H1 (cell line): ENCODE measurements at places on chromosomes 16 and 17. TPM values are rescaled to one million over a fixed set of nuclear protein-coding genes. Genes with fewer than 3 reads are reported as not detected.

- DNase-seq, result no peak
These were observed 27.7 kb downstream of the GINS2 start for GRCh38 chr16:85660843-85661739.

Gene CIBAR2
- total RNA-seq, result not detected in 2 replicates

- peak; percentile 38 for DNase-seq
These were observed 55.9 kb upstream of the ADCY7 start for GRCh38 chr16:50210266-50211038.

DNA sequence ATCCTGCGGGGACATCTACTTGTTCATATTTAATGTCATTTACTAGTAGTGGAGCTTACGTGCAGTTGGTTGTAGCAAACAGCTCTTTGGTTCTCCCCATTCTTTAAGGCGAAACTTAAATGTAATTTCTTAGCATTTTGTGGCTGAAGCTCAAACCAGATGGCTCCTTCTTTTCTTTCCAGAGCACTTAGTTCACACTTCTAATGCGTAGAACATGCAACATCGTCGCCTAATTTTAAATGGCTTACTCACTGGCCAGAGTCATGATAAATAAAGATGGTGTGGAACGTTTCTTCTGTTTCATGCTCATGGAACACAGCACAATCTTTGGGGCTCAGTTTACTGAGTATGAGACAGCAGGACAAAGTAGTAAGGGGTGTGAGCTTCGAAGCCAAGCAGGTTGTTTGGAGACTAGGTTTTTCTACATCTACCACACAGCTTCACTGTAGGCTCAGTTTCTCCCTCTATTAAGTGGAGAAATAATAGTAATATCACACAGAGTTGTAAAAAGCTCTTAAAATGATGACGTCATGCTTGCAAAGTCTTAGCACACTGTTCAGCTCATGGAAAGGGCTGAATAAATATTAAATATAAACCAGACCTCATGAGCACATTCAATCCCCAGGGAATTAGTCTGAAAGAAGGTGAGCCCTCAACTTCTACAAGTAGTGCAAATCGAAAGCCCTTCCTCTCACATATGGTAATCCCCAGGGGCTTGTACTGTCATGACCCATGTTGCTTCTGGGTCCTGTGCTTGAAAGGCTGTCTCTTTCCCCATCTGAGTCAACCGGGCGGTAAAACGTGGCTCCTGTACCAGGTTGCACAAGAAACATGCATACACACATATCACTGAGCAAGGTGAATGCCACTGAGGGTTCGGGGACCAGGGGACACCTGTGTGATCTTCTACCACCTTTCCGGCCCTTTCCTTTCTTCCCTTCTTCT is 384.3 kb downstream of the CDH13 start:
- no peak for DNase-seq

DNA sequence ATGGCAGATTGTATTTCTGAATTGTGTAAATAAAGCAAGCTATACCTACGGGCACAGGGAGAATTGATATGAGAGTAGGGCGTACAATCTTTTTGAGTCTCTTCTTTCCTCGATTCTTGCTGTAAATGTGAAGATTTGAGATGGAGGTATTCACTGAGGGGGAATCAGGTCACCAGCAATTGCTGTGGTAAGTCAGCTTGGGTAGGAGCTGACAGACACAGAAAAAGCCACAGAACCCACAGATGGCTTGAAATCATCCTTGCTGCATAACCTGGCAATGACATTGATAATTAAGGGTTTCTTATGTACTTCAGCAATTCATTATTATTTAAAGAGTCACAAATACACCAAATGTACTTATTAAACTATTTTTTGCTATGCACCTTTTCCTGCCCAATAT is 164.2 kb downstream of the CNTNAP4 start:
- DNase-seq, result no peak

Gene ACSM2A
- total RNA-seq, result not detected in 2 replicates

DNA sequence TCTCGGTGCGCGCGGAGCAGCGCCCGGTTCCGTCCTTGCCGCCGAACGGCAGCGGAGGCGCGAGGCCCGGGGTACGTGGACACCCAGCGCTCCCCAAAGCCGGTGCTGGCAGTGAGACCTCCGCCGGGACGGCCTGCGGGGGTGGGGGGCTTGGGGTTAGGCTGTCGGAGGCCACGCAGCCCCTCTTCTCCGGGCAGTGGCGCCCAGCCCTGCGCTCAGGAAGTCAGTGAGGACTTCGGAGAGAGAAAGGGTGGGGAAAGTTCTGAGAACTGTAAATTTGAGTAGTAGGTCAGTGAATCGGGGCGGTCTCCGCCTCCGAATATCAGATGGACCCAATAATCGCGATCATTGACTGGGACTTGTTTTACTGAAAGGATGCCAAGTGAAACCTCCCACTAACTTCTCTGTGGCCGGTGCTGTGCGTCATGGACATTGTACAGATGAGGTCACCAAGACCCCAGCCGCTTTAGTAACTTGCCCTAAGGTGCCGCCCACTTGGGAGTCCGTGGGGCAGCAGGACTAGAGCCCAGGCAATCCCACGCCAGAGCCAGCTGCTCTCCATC is 468 bp downstream of the IL4R start:
- DNase-seq, result no peak

DNA sequence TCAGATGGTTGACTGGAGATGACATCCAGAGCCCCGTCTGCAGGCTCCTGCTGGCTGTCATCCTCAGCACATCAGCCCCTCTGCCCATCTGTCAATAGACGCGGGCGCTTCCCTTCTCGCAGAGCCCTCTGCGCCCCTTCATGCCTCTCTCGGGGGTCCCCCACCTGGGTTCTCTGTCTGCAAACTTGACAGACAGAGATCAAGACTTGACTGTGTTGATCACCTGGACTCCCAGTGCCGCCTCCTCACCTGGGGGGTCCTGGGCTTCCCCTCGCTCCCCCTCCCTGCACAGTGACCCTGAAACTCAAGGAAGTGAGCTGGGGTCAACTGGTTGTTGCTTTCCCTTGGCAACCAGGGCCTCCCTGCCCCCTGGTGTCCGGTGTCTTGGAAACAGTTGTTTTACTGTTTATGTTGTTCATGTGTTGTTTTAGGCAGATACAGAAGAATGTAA is 31.9 kb downstream of the RNF213 start:
- no peak for DNase-seq

GRCh38 chr17:47738178-47738577 is 5.1 kb downstream of the TBX21 start:
- no peak for DNase-seq

DNA sequence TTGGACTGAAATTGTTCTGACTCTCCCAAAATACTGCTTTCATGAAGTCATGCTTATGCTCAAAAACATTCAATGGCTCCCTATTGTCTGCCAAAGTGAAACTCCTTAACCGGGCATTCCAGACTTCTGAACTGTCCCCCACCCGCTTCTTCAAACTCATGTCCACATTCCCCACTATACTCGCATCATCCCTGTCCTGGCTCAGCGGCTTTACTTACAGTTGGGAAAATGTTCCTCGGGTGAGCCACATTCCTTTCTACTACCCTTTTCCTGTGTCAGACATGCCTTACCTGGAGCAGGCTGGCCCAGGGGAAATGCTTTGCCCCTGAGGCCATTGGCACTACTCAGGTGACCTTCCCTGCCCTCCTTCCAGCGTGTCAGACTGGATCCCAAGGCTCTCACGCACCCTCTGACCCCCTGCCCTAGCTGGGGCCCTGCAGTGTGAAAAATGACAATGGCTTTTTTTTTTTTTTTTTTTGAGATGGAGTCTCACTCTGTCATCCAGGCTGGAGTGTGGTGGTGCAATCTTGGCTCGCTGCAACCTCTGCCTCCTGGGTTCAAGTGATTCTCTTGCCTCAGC is 5.3 kb downstream of the CYGB start:
- DNase-seq, result no peak

GRCh38 chr16:89653656-89654295 is 3.7 kb downstream of the CHMP1A start:
- DNase-seq, result no peak
